ENCODE measurements at places on chromosomes 6 and 20.

GRCh38 chr20:30485331-30486102, 771.9 kb upstream of the DEFB115 start:
- no peak for DNase-seq

DNA sequence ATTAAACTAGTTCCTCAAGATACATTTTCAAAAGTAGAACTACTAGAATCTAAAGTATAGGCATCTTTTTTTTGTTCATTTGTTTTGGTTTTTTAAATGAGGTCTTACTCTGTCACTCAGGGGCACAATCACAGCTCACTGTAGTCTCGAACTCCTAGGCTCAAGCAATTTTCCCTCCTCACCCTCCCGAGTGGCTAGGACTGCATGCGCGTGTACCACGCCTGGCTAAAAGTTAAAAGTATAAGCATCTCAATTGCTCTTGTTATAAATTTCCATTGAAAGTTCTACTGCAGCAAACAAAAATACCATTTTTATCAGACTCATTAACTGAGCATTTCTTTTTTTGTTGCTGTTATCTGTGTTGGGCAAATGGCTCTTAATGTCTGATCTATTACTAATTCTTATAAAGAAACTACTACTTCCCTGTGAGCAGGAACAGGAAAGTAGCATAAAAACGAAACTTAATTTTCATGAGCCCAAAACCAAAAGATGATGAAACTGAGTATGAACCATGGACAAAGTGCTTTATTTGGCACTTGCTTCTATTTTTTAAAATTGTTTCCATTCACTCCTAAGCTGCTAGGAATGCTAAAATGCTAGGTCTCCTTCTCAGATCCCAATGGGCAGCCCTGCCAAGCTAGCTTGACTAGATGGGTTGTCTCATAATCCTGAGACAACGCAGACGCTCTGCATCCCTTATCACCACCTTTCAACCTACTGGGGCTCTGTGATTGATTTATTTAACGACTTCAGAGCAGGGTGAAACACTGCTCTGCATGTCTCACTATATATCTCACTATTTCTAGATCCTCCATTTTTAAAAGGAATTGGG, 36.9 kb downstream of the TRPC4AP start:
- DNase-seq, result no peak

- DNase-seq, result no peak
Measured at GRCh38 chr6:93735099-93735498, 315.7 kb upstream of the EPHA7 start.

- DNase-seq, result no peak
Measured at GRCh38 chr6:167420177-167420576, 95.3 kb downstream of the TTLL2 start.

DNA sequence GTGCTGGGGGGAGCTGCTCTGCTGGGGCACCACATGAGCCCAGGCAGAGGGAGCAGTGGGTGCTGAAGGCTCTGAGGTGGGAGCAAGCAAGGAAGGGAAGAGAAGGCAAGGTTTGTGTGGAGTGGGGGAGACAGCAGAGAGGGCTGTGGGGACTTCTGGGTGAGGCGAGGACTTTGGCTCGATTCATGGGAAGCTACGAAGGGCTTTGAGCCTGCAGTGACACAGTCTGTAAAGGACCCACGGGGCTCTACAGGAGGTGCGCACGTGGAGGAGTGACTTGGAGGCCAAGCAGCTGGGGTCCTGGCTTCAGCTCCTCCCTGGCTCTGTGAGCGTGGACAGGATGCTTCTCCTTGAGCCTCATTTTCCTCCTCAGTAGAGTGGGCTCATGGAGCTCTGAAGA, 29.1 kb upstream of the CSNK2A1 start:
- DNase-seq, result no peak

DNA sequence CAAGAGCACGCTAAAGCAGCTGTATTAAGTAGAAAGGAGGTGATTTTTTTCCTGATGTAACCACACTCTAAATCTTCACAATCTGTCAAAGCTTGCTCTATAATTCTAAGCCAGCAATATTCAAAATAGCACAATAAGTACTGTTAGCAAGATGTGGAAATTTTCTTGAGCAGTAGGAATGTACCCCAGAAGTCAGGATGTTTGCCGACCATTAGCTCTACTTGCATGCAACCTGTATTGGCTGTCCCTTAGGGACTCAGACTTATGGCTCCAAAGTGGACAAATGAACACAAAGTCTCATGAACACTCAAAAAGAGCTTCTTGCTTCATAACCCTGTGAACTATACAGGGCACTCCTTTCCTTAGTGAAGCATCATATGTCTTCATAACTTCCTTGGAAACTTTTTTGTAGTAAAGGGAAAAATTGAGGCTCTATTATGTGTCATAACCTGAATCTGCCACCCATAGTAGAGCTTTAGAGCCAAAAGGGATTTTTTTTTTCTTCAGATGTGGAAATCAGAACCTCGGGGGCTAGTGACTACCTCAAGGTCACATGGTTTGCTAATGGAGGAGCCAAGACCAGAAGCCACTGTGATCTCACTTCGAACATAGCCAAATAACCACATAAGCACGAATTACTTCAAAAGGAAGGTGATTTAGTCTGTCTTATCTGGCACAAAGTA, 54.5 kb downstream of the ADGRG6 start:
- no peak for DNase-seq

GRCh38 chr20:22182148-22182547, 402.2 kb downstream of the FOXA2 start:
- DNase-seq, result no peak

DNA sequence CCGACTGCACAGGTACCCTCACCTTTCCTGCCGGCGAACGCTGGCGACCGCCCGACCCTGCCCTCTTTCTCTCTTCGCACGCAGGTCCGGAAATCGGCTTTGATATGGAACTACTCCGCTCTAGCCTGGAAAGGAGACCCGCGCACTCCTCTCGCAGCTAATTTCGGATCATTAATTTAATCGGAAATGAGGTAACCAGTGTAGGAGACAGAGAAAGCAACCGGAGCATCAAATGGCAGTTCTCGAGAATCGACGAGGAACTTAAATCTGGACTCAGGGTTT, 949 bp upstream of the ATXN1 start:
- DNase-seq, result no peak

- no peak for DNase-seq
Measured at GRCh38 chr6:112338166-112338709, 8.9 kb upstream of the RFPL4B start.

- no peak for DNase-seq
Measured at GRCh38 chr20:23024701-23025100, 10.4 kb upstream of the SSTR4 start.

- DNase-seq, result no peak
Measured at GRCh38 chr6:134322216-134322615, 4.3 kb upstream of the SGK1 start.

- no peak for DNase-seq
Measured at GRCh38 chr20:5776077-5776476, 25.9 kb downstream of the SHLD1 start.

DNA sequence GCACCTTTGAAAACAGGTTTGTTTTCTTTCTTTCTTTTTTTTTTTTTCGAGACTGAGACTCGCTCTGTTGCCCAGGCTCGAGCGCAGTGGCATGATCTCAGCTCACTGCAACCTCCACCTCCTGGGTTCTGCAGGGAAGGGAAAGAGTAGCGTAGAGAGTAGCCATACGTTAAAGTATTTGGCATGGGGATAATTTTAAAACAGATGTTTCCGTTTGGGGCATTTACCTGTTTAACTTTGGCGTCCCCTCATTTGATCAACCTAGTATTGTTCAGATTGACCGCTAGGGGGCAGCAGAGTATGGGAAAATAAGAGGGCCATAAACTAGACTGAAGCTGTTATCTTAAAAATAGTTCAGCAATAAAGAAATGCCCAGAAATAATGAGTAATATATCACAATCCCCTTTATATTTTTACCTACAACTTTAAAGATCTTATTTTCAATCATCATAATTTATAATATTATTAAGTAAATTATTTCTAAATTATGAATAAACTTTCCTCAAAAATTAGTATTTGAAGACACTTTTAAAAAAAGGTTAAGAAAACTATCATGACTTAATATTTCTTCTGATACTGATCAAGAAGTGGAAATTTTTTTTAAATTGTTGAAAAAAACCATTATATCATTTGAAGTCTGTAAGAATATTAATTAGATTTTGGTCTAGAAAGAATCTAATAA, 7.6 kb upstream of the TAAR9 start:
- DNase-seq, result peak; percentile 45

DNA sequence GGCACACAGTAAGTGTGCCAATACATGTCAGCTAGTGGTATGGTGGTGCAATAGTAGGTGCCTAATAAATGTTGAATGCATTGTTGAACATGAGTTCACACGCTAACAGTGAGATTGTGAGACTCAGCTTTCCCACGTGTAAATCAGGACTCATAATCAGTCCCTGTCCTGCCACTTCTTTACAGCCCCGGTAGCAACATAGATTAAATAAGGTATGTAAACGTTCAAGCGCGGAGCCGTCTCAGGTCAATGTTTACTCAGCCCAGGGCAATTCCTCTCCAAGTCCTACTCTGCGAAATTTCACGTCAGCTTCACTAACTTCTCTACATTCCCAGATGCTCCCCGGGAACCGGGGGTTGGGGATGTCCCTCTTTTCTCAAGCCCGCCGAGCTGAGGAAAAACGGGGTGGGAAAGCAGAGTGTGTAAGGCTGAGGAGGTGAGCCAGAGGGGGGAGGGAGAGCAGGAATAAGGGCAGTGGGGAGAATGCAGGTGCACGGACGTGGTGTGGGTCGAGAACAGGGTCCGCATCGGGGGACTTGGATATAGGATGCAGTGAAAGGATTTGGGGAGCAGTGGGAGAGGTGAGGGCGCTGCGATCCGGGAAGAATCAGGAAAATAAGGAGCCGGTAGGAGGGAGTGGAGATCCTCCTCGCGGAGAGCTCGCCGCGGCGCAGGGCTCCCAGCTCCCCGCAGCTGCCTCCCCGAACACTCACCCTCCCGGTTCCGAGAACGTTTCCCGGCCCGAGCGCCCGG, 544 bp upstream of the TP53INP2 start:
- no peak for DNase-seq

DNA sequence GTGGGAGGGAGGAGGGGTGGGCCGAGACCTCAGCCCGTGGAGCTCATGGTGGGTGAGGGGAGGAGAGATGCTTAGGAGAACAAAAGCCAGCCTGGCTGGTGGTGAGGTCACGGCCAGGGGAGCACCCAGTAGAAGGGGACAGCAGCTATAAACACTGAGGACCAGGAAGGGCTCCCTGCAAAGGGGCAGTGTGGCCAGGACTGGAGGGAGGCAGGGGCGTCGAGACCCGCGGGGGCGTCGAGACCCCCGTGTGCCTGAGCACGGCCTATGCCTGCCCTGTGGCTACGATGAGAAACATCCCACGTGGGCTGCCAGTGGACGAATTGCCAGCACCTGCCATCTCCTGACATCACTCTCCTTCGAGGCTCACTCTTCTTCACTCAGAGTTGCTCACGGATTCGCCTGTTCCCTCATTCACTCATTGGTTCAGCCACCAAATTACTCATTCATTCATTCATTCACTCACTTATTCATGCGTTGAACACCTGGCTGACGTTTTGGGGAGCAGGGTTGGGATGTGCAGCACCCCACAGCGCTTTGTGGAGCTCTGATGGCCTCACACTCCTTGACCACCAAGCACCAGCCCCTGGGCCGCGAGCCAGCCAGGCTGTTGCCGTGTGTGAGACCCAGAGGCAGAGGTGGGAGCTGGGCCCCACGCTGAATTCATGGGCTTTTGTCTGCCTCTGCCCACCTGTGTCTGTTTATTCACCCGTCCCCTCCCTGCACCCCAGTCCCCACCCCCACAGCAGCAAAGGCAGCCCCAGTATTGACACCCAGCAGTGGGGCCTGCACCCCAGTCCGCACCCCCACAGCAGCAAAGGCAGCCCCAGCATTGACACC, 61.2 kb upstream of the BHLHE23 start:
- DNase-seq, result no peak

DNA sequence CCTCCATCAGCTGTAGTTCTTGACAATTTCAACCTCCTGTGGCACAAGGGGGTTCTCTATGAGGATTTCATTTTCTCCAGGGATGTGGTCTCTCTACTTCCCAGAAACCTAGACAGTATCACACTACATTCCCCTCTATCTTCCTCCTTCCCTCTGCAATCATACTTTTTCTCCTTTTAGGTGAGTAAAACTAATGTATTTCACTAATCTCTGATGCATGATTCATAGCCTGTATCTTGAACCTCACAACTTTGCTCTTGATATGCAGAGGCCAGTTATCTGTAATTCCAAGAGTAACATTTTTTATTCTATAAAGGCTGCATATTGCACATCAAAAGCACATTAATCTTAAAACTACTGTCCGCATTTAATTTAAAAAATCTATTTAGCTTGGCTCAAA, 449.6 kb downstream of the RFPL4B start:
- DNase-seq, result no peak

GRCh38 chr6:82248273-82248735, 760 bp upstream of the IBTK start:
- DNase-seq, result no peak

- peak; percentile 7 for DNase-seq
Measured at GRCh38 chr20:33812152-33812849, 1.2 kb downstream of the CHMP4B start.

GRCh38 chr20:59004763-59005522, 2.1 kb downstream of the CTSZ start:
- peak; percentile 57 for DNase-seq

GRCh38 chr6:101806241-101806640, 412.7 kb downstream of the GRIK2 start:
- no peak for DNase-seq

DNA sequence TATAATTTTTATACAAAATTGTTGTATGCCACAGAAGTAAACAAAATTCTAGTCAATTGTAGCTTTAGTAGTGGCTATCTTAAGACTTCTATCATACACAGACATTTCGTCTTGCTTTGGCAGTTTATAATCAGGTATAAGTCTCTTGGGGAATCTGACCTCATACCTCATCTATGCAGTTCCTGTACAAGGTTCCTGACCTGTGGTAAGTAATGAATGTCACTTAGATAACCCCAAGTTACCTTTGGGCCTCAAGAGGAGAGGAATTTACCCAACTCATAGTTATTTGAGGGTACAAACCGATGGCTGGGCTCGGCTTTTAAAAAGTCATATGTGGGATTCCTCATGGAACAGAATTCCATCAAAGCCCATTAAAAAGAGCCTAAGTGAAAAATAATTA, 58.8 kb upstream of the UNC93A start:
- DNase-seq, result no peak

DNA sequence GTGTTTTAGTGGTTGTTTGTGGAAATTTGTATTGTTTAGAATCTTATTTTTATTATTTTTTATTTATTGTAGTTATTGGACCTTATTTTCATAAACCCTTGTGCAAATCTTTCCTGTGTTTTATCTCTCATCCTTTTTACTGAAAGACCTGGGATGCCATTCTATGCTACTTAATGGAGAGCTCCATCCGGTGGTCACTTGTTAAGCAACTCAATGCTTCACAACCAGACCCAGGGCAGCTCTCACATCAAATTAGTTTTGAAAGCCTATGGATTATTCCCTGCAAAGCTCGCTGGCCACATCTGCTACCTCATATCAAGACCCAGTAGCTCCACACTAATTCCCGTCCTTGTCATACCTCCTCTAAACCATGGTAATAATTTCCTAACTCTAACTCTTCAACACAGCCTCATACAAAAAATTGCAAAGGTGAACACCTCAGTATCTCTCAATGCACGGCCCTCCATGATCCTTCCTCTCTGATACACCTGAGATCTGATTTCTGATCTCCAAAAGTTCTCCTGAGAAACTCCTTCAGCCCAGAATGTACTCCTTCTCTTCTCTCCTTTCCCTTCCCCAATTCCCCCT, 296.6 kb upstream of the MANEA start:
- DNase-seq, result no peak
